ENCODE measurements at places on chromosomes 13 and 19.

DNA sequence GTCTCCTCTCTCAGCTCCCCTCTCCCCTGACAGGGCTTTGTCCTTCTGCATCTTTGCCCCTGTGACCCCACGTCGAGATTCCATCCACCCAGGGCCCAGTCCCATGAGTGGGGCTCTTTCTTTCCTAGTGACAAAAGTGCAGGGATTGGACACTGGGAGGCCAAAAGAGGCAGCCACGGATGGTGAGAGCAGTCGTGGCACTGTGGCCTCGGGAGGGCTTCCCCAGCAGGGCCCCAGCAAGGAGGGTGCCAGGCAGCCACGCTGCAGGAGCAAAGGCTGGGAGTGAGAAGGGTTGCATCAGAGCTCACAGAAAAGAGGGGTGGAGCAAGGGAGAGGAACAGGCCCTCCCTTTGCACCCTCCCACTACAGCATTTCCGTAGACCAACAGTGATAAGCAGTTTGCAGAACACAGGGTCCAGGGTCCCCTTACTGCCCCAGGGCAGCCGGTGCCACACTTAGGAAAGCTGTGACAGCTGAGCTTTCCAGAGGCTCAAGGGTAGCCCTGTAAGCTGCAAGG, 4.9 kb downstream of the ZSCAN1 start:
- no peak for DNase-seq

- peak; percentile 87 for DNase-seq
These were observed 2.8 kb upstream of the CIRBP start for GRCh38 chr19:1266129-1266915.

DNA sequence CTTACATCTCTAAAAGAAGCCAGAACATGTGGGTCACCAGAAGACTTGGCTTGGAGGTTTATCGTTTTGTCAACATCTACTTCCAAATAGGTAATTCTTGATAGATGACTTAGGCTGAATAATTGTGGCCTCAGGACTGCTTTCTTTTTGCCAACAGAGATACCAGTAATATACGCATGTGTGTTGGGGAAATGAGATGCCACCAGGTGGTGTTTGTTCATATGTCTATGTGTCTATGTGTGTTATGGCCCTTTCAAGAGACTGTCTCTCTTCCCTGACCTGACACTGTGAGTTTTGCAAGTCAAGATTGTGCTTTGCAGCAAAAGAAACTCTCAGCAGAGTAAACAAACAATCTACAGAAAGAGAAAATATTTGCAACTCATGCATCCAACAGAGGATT, 31.6 kb upstream of the METTL21C start:
- DNase-seq = no peak

DNA sequence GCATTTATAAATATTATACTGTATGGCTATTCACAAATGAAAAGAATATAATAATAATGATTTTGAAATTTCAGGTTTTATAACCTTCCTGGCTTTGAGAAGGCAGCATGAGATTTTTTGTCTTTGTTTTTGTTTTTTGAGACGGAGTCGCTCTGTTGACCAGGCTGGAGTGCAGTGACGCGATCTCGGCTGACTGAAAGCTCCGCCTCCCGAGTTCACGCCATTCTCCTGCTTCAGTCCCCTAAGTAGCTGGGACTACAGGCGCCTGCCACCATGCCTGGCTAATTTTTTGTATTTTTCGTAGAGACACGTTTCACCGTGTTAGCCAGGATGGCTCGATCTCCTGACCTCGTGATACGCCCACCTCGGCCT, 64.1 kb downstream of the ZNF429 start:
- peak; percentile 79 for DNase-seq

- peak; percentile 80 for DNase-seq
These were observed 526.9 kb downstream of the MYO16 start for GRCh38 chr13:109156181-109156935.

DNA sequence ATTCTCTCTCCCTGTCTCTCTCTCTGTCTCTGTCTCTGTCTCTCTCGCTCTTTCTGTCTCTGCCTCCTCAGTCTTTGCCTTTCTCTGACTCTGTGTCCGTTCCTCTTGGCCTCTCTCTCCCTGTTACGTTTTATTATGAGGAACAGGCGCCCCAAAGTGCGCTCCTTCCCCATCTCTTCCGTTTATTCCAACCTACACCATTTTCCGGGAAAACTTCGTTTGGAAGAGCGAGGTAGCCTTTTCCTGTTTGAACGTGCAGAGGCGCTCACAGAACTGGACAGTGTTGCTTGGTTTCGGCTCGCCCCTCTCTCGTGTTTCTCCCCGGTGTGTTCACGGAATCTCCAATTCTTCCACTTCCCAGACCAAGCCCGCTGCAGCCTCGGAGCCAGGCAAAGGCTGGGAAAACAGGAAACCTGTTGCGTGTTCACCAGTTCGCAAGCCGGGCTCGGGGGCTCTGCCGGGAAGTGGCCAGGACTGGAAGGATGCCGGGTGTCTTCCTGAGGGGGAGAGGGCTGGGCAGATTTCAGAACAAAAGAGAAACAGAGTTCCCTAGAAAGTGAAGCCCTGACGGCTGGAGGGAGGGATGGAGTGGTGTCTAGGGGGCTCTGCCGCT, 605 bp downstream of the TMEM255B start:
- peak; percentile 46 for DNase-seq

DNA sequence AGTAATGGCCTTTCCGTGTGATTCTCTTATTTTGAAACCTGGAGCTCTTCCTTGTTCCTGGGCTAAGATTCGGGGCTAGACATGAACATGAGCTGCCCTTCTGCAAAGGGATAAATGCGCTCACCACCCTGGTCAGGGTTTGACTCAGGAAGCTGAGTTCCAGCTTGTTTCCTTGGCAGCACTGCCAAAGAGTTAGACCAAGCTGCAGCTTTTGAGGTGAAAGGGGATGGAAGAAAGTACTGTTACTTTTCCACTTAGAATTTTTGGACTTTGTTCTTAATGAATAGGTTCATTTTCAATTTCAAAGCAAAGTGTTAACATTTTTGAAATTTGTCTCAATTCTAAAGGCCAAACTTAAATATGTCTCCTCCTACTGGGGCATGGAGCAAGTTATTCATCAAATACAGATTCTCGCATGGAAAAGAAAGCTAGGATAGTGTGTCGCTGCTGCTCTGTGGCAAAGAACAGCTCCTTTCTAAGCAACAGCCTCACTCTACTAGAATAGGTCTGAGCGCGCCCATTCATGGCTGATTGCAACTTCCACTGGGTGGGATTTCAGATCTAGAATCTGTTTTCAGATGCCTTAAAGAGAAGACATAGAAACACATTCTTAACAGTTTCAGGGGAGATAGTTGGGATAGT, 2.2 kb downstream of the RGCC start:
- no peak for DNase-seq

Measured in femur (tissue), 1 donor.